ENCODE measurements at places on chromosomes 16 and 17. TPM values are rescaled to one million over a fixed set of nuclear protein-coding genes. Genes with fewer than 3 reads are reported as not detected.

DNA sequence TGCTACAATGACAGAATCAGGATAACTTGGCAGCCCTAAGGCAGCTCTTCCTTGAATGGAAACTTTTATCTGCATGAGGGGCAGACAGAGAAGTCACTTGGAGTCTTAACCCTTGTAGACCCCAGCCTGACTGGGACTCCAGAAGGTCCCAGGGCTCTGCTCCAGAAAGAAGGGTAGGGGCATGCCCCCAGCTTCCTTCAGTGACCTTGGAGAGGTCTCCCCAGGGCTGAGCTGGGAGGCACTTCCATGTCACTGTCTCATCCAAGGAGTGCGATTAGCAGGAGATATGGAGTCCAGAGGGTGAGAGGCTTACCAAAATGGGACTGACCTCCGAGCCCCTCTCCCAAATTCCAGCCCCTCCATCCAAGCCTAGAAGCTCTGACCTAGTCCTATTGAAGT, 3.4 kb upstream of the NLRC5 start:
- no peak for DNase-seq

- DNase-seq, result no peak
Measured at GRCh38 chr16:77794586-77794985, 6.2 kb downstream of the VAT1L start.

DNA sequence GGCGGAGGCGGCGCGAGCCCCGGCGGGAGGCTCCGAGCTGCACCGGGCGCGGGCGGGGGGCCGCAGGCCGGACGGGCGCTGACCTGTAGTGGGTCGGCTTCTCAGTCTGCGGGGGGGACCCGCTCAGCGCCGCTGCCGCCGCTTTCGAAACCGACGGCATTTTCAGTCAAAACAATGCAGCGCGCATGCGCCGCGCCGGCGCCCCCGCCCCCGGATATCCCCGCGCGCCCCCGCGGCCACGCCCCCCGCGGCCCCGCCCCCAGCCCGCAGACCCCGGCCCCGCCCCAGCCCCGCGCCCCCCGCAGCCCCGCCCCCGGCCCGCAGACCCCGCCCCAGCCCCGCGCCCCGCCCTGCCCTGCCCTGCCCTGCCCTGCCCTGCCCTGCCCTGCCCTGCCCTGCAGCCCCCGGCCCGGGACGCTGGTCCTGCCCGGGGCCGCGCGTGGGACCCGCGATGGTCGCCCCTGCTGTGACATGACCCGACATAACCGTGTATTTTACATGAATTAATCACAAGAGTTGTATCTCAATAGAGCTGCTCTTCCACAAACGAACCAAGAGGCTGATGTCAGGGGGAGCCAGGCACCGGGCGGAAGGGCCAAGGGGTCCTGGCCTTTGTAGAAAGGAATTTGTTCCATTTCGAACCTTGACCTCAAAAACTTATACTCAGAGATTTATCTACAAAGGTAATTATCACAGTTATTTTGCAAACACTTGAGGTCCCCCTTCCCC, at the start of gene UNKL:
TSS of gene UNKL (minus strand) at position 173 of the 729 bp plus-strand sequence. CDS start at position 160, 13 bp downstream.
- peak; percentile 89 for DNase-seq

GRCh38 chr16:86016201-86016965, 117.4 kb downstream of the IRF8 start:
- no peak for DNase-seq

DNA sequence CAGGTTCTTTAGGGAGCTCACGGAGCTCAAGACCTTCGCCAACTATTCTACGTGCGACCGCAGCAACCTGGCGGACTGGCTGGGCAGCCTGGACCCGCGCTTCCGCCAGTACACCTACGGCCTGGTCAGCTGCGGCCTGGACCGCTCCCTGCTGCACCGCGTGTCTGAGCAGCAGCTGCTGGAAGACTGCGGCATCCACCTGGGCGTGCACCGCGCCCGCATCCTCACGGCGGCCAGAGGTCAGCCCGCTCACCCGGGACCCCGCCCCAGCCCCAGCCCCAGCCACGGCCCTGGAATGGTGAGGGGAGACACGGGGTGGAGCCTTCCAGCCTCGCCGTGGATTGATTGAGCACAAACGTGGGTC, 13.5 kb downstream of the SARM1 start:
- DNase-seq, result peak; percentile 66

GRCh38 chr17:82241183-82241925, 12.5 kb downstream of the SLC16A3 start:
- peak; percentile 91 for DNase-seq

DNA sequence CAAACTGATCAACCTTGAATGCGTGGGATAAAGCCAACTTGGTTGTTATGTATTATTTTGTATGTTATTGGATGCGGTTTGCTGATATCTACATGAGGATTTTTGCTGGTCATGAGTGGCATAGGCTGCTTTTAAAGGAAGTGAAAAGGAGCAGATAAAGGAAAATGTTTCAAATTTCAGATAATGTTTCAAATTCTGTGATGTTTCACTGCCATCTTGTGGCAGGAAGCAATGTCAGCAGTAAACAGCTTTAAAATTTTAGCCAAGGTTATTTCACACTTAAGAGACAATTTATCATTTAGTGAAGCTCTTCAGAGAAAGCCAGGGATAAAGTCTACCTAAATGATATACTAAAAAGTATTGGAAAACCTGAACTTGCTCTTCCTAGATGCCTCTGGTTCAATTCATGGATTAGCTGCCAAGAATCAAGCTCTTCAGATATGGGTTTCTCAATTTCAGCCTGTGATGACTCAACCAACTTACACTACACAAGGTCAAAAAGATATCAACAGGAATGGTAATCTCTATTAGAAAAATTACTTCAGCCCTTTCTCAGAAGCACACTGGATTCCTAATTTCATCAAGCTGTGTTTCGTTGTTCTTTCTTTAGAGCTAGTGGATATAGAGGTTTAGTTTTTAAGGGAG, 136.0 kb upstream of the C17orf78 start:
- no peak for DNase-seq

DNA sequence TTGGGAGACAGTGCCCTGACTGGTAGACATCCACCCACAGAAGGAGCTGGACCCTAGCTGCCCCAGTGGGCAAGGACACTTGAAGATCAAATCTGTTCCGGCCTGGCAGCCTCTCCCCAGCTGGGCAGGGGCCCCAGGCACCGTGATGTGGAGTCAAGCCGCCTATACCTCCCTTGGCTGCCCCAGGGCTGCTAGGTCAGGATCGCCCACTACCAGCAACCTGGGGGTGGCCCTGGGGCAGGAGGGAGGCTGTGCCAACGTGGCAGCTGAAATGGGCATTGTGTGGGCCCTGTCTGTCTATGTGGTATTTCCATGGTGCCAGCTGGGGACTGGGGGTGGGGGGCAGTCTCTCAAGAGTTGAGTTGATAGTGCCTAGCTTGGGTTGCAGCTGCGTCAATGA, 941 bp downstream of the PDK2 start:
- DNase-seq, result peak; percentile 45

GRCh38 chr16:48959204-48959603, 322.4 kb downstream of the CBLN1 start:
- no peak for DNase-seq

DNA sequence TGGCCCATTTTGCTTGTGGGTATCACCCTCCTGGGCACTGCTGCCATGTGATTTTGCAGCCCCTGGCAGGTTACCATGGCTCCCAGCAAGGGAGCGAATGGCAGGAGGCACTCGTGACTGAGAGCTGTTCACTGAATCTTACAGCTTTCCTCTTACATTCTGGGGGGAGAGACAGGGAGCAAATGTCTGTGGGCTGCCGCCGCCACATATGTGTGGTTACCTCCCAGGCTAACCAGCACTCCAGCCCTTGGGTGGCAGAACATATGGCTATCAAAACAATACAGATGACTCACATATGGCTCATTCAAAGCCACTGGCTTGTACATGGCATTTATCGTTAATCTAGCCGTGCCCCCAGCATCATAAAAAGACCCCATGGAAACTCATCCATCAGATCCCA, 19.8 kb downstream of the GTF3C1 start:
- DNase-seq, result no peak

GRCh38 chr16:90077757-90078578, 837 bp upstream of the PRDM7 start:
- DNase-seq, result no peak

- DNase-seq, result no peak
Measured at GRCh38 chr17:10072556-10073425, 125.6 kb downstream of the GAS7 start.

- DNase-seq, result no peak
Measured at GRCh38 chr16:79691007-79691406, 90.5 kb upstream of the MAF start.

DNA sequence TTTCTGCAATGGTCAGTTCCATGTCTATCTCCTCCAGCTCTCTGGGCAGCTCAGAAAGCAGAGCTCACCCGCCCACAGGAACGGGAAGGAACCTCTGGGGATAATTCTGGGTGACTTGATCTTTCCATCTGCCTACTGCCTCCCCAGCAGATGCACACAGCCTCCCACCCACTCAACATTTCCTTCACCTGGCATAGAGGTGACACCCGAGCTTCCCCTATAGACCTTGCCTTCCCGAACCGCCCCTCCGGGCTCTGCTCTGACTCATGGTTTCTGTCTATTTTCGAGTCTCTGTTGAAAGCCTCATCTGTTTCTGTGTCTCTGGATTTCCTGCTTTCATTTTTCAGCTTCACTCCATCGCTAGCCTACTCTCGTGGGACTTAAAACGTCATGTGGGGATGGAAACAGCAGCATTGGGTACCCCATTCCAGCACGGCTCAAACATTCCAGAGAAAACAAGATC, 11.4 kb downstream of the GGA3 start:
- no peak for DNase-seq

Gene HOXB5
- 3.9 TPM for total RNA-seq

Gene NOG
- 2.2 TPM for total RNA-seq

Gene SLC52A1
- 0.86 TPM for total RNA-seq

Gene MFAP4
- total RNA-seq, result 179 TPM

Gene KIF2B
- not detected for total RNA-seq

Data from lower lobe of right lung (tissue), 2 donors.